T-cell (primary cell): ENCODE measurements at places on chromosomes 5 and 9. TPM values are rescaled to one million over a fixed set of nuclear protein-coding genes. Genes with fewer than 3 reads are reported as not detected.

The PALM2AKAP2 gene
- total RNA-seq = not detected

DNA sequence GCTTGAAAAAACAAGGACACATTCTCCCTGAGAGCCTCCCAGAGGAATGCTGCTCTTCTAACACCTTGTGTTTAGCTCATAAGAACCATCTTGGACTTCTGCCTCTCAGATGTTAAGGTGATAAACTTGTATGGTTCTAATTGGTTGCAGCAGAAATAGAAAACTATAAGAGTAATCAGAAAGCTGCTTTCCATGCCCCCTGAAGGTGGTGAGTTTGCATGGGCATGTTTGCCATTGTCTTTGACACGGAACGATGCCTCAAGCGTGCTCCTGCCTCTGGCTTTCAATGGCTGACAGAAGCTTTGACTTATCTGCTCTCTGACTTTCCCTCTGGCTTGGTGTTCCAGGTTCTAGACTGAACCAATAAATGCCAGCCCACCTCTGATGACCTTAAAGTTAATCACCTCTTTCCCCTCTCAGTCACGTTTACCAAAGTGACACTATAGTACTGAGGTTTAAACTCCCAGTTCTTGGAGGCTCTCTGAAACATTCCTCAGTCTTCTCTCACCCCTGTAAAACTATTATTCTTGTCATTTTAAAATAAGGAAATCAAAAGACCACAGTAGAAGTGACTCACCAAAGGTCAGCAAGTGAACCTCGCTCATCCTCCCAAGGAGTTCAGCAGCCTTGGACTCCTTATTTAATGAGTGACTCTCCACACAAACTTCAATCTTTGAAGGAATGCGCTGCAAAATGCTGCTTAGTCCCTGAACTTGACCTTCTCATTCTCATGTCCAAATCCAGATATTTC lies 103.6 kb downstream of the PIK3R1 start:
- peaks cover 10% of the 10 kb centered on the region for H3K4me1 ChIP-seq
- no peak for DNase-seq
- H3K27me3 ChIP-seq = no peaks in the 10 kb centered on the region

The THOC3 gene
- 60.3 TPM for total RNA-seq

The LPCAT1 gene
- total RNA-seq = 44.4 TPM

DNA sequence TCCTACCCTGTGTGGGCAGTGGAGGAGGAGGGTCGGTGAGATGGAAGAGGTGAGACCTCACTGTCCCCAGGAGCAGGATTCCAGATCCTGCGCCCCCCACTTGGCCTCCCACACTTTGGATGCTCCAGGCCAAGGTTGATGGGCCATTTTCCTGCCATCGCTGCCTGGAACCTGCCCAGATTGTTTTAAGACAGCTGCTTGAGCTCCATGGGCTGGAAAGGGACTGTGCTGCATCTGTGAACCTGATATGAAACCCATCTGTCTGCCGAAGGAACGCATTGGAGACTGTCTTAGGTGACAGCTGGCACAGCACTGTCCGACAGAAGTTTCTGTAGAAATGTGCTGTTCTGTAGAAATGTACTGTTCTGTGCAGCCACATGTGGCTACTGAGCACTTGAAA lies 72.7 kb upstream of the SLC25A48 start:
- DNase-seq = no peak
- H3K4me1 ChIP-seq = no peaks in the 10 kb centered on the region
- H3K36me3 ChIP-seq = no peaks in the 10 kb centered on the region
- no peak overlapping the region for H3K27ac ChIP-seq

The RFESD gene
- total RNA-seq = 5.6 TPM

The IRGM gene
- 2.1 TPM for total RNA-seq

The C9orf72 gene
- total RNA-seq = 29.3 TPM
